ENCODE measurements at places on chromosomes 7 and 10.

DNA sequence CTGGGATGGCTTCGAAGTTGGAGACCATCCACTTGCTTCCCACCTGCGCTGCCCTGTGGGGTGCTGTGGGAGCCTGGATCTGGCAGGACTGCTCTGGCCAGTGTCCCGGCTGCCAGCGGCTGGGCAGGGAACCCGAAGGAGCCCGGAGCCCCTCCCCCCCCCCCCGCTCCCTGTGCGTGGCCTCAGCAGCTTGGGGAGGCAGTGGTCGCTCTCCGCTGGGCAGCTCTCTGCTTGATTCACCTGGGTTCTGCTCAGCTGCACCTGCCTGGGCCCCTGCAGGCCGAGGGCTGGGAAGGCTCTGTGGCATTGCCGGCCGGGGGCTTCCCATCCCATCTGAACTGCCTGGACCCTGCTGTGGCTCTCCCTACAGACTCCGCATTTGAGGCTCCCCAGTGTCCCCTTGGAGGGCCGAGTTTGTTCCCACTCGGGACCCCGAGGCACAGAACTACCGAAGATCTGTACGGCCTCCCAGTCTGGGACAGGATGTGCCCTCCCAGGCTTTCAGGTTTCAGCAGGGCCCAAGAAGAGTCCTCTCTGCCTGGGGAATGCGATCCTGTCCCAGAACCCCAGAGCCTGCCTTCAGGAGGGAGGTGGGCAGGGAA lies 525.1 kb downstream of the TCERG1L start:
- DNase-seq, result no peak

DNA sequence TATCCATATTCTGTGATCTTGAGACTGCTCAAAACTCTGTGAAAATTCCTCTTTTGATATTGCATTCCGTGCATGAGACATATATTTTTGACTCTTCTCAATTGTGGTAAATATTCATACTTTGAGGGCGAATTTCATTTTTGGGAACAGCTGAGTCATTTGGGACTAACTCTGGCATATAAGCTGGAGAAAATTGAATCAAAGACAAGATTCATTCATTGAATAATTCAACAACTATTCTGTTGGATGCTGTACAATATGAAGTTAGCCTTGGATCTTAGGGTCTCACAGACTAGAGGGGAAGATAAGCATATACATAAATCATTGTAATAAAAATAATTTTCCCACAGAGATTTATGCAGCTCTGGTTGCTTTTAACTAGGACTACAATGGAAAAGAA lies 183.2 kb upstream of the NEBL start:
- DNase-seq, result no peak

GRCh38 chr7:24883622-24884013 lies 96.4 kb downstream of the OSBPL3 start:
- DNase-seq, result no peak

- no peak for DNase-seq
These were observed 10.7 kb upstream of the NT5C3A start for GRCh38 chr7:33073243-33073642.

- peak; percentile 43 for DNase-seq
These were observed 884 bp downstream of the ICA1 start for GRCh38 chr7:8260871-8261694.

DNA sequence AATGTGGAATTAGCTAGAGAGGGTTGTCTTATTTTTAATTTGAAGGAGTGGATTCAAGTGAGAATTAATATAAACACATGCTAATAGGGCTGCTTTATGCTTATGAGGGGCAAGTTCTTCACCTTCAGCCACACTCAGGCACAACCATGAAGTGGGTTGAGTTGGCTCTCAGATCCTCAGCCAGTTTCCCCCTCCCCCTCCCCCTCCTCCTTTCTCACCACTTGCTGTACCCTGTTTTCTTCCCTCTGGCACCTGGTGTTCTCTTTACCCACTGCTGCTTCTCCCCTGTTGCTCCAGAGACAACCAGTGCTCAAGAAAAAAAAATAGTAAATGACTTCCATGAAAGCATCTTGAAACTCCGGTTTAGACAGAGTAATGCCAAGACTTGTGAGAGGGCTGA lies 1083.3 kb downstream of the CNTNAP2 start:
- DNase-seq, result no peak

- no peak for DNase-seq
These were observed 42.7 kb downstream of the PRR15 start for GRCh38 chr7:29606287-29606721.

GRCh38 chr10:100529475-100530298 lies at the start of gene NDUFB8:
Gene NDUFB8 (minus strand): TSS chr10:100529871. CDS start chr10:100529851, 20 bp downstream.
- peak; percentile 88 for DNase-seq

DNA sequence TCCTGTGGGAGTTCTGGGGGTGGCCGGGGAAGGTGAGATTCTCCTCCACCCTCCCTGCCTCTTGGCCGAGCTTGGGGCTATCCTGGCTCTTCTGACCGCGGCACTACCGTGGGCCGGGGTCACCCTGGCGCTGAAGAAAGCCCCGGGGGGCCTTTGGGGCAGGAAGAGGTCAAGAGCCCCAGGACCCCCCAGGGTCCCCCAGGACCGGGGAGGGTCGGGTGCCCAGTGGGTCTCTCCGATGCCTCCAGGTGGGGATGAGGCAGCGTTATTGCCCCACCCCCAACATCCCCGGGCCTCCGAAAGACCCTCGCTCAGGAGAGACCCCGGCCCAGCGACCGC lies 439 bp upstream of the KNDC1 start:
- DNase-seq, result no peak

GRCh38 chr10:61918140-61918539 lies 16.6 kb downstream of the ARID5B start:
- DNase-seq, result no peak

DNA sequence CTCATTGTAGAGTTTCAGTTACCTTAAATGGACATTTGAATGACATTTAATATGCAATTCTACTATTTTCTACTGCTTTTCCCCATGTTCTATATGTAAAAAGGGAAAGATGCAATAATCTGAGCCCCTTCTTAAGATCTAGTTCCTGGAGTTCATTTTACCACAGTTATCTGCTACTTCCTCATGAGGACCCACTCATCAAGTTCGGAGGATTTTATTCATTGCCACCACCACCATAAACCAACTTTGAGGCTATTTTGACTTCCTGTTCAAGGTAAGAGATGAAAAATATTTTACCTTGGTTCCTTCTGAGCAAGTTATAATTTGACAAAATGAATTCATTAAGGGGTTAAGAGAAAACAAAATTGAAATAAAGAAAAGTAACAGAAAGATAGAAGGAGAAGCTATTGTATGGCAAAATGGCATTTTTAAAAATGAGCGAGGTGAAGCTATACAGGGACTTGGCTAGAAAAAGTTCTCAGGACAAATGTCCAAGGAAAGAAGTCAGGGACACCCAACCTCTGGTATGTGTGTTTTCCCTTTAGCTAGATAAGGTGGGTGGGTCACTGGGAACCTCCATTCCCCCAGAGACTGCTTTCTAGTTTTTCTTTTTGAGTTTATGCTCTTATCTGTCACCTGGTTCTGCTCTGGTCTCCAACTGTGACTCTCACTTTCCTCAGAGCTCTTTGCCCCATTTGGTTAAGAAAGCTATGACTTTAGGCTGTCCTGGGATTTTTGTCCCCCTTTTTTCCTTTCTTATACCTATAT lies 14.9 kb upstream of the FAM3C start:
- DNase-seq, result no peak
